Sigmoid colon (tissue), 7 donors: ENCODE measurements at places on chromosomes 7 and 10. TPM values are rescaled to one million over a fixed set of nuclear protein-coding genes. Genes with fewer than 3 reads are reported as not detected.

- DNase-seq = peak; percentile 55
Measured at GRCh38 chr7:159020987-159021386, 123.7 kb downstream of the VIPR2 start.

DNA sequence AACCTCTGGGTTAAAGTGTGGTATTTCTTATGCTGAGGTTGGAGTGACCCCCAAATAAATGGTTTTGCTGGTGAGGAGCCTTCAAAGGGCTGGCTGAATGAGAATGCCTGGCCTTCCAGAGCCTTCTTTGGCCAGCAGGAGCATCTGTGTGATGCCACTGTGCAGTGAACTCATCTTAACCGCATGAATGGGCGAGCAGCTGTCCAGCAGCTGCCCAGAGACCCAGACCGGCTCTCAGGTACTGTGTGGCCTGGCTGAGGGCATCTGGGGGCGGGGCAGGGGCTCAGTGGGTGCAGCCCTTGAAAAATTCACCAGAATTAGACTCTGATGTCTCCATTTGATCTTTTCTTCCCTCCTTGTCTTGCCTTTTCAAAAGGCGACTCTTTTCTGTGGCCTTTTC lies 59.0 kb downstream of the SYPL1 start:
- DNase-seq = peak; percentile 26

DNA sequence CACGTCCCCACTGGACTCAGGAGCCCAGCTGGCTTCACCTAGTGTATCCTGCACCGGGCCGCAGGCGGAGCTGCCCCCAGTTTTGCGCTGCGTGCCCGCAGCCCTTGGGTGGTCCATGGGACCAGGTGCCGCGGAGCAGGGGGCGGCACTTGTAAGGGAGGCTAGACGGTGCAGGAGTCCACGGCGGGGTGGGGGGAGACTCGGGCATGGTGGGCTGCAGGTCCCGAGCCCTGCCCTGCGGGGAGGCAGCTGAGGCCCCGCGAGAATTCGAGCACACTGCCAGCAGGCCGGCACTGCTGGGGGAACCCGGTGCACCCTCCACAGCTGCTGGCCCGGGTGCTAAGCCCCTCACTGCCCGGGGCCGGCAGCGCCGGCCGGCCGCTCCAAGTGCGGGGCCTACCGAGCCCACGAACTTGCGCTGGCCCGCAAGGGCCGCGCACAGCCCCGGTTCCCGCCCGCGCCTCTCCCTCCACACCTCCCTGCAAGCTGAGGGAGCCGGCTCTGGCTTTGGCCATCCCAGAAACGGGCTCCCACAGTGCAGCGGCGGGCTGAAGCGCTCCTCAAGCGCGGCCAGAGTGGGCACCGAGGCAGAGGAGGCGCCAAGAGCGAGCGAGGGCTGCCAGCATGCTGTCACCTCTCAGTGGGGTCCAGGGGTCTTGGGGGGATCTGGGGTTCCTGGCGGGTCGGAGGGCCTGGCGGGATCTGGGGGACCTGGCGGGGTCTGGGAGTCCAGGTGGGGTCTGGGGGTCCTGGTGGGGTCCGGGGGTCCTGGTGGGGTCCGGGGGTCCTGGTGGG lies 81.4 kb downstream of the VIPR2 start:
- DNase-seq = no peak

GRCh38 chr10:29809383-29809782 lies 174.6 kb upstream of the SVIL start:
- no peak for DNase-seq

GRCh38 chr7:33845991-33846509 lies 59.3 kb upstream of the BMPER start:
- no peak for DNase-seq

DNA sequence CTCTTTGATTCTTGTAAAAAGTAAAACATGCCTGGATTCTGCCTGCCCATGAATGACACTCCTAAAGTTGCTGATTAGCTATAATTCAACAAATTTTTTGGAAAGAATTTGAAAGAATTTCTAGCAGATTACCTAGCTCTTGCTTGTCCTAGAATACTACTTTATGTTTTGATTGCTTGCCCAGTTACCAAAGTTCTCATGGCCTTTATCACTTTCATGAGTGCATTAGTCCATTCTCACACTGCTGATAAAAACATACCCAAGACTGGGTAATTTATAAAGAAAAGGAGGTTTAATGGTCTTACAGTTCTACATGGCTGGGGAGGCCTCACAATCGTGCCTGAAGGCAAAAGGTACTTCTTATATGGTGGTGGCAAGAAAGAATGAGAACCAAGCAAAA lies 1137.3 kb downstream of the SORCS1 start:
- no peak for DNase-seq

GRCh38 chr7:36598054-36598674 lies 126.1 kb downstream of the AOAH start:
- DNase-seq = no peak

DNA sequence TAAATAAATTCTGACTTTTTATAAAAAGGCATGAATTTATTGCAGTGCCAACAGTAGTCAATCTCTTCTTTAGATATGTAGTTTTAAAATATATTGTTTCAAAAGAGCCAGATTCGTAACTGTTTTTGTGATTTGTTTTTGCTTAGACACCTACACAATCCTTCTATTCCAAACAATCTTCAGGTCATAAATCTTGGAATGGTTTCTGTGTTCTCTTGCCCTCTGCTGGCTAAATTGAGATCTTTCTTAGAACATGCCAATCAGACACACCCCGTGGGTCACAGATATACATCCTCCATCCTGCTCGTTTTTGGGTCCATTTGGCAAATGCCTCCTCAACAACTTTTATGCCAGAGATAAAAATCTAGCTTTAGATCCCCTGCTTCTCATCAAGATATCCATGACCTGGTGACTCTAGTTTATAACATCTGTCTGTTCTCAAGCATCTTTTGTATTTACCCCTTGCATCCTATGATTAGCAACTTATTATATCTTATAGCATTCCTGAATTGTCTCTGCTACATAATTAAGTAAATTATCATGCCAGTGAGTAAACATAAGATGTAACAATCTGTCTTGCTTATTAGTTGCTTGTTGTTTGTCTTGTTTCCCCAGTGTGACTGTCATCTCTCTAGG lies 35.3 kb upstream of the IFRD1 start:
- DNase-seq = no peak

DNA sequence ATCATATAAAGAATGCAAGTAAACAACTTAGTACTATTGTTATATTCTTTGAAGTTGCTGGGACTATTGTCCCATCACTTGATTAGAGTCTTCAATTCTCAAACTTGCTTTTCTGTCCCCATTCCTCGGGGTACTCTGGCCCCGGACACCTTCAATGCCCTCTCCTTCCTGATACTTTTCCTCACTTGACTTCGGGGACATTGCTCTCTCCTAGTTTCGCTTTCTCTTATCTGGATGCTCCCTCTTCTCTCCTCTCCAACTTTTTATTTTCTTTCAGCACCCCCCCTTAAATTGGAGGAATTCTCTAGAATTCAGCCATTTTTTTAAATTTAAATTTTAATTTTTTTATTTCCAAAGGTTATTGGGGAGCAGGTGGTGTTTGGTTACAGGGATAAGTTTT lies 10.6 kb upstream of the OPTN start:
- no peak for DNase-seq

DNA sequence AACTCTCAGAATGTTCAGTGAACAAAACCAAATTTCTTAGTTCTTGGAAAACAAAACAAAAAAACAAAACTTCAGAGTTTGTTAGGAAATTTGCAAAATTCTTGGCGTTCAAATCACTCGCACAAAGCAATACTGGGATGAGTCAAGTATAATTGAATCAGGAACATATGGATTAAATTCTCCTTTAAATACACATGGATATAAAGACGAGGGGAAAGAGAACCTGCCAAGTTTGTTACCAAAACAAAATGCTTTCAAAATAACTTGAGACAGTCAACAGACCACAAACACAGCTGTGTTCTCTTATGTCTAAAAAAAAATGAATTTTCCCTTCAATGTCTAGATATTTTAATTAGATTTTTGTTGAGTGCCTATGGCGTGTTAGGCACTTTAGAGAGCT lies 93.5 kb upstream of the MPP7 start:
- DNase-seq = no peak

DNA sequence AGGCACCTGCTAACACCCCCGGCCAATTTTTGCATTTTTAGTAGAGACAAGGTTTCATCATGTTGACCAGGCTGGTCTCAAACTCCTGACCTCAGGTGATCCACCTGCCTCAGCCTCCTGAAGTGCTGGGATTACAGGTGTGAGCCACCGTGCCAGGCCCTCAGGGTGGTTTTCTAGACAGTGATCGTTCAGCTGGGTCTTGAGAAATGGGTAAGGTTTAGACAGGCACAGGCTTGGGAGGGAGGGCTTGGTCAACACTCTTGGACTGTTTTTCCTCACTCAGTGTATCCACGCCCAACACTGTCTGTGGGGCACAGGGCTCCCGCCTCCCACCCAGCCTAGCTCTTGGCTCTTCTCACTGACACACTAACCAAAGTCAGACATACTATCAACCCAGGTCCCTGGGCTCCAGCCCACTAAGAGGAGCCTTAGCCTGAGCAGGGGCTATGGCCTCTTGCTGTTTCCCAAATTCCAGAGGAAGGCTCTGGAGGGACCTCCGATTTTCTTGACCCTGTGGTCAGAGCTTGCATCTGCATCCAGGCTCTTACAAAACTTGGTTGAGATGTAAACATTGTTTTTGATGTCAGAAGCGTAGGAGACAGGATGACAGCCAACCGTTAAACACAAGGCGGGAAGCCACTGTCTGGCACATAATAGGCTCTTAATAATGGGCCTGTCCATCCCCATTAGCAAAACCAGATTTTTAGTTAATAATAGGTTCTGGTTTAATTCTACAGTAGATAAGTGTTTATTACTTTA lies 143.9 kb downstream of the PRKAG2 start:
- no peak for DNase-seq

- DNase-seq = no peak
Measured at GRCh38 chr10:3491571-3491970, 293.4 kb downstream of the KLF6 start.

DNA sequence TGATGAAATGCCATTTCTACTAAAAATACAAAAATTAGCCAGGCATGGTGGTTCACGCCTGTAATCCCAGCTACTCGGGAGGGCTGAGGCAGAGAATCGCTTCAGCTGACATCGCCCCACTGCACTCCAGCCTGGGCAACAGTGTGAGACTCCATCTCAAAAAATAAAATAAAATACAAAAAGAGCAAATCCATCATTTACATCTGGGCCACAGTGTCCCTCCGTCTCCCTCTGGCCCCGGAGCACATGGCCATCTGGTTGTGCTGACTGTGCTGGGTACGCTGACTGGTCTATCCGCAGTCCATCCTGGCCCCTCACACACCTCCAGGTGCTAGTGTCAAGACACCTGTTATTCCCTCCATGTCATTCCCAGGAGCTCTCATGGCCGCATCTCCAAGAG lies 42.1 kb downstream of the KCNH2 start:
- DNase-seq = no peak

GRCh38 chr7:159094023-159094740 lies 50.5 kb downstream of the VIPR2 start:
- peak; percentile 53 for DNase-seq

DNA sequence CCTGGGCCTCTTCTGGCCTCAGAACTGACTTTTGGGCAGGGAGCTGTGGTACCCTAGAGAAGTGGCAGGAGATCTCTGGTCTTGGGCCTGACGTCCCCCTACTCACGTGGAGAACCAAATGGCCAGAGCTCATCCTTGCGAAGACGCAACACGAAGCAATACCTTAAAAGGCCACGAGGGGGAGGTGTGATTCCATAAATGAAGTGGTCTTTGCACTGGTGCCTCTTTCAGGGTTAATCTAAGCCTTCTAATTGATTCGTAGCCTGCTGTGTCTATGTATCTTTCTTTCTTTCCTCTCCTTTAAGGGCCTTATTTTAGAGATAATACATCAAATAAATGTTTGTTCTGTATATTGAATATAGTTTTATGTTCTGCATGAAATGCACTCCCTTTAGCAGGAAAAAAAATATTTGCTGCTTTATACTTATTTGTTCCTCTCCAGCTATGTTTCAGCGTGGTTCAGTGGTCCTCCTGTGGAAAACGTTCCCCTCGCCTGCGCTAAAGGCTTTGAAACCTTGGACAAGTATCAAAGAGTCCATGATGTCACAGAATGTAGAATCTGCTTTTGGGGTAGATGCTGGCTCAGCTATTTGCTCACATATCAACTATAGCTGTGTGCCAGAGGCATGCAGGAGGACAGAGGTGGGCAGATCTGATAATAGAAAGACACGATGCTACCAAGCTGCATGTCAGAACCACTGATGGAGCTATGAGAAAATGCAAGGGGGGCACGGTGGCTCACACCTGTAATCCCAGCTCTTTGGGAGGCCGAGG lies 41.0 kb downstream of the STRA8 start:
- peak; percentile 75 for DNase-seq

- DNase-seq = no peak
Measured at GRCh38 chr10:94077042-94077441, 83.3 kb downstream of the PLCE1 start.

- no peak for DNase-seq
Measured at GRCh38 chr10:108051218-108051617, 886.7 kb upstream of the SORCS1 start.

DNA sequence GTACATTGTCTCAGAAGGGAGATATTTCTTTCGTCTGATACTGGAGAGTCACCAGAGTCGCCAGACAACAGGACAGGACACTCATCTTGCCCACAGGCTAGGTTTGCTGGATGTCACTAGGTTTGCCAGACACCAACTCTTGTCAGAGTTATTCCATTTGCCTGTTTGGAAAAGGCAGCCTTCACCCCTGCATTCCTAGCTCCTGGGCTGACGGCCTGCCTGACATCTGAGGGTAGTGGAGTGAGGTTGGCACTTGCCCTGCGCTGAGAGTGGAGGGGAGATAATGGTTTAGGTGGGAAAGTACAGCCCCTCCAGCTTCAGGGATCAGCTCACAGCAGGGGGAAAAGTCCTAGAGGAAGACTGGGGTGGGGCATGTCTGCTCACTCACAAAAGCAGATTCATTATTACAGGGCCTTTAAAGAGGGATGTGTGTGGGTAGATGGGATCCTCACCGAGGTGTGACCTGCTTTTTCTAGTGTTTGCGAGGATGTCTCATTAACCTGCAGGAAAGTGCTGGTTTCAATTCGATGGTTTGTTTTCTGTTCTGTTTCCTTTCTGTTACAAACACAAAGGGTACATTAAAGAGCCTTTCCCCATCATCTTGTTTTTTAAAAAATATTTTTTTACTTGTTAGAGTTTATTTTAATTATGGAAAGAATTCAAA lies 79.3 kb upstream of the TNS3 start:
- no peak for DNase-seq

DNA sequence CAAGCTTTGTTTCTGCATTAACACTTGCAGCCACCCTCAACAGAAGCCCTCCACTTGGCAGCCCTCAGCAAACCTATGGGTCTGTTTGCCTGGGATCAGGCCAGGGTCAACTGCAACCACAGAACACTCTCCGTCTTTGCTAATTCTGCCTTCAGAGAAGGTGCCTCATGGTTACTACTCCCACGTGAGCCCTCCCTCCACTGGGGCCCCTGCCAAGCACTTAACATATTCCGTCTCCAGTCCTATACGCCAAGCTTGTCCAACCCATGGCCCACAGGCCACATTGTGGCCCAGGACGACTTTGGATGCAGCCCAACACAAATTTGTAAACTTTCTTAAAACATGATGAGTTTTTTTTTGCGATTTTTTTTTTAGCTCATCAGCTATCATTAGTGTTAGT lies 54.7 kb downstream of the HSPA12A start:
- peak; percentile 40 for DNase-seq

The MDH2 gene
- 164 TPM for polyA plus RNA-seq

The ADAMTS14 gene
- 0.99 TPM for polyA plus RNA-seq

The VPS37D gene
- polyA plus RNA-seq = 0.60 TPM

The GNB2 gene
- 236 TPM for polyA plus RNA-seq

The PDE1C gene
- 0.99 TPM for polyA plus RNA-seq

The RPEL1 gene
- polyA plus RNA-seq = not detected

The ATOH7 gene
- not detected for polyA plus RNA-seq

The SEMA3C gene
- 8.6 TPM for polyA plus RNA-seq

The XRCC2 gene
- polyA plus RNA-seq = 2.2 TPM
